H1 (cell line): ENCODE measurements at places on chromosomes 4 and X. TPM values are rescaled to one million over a fixed set of nuclear protein-coding genes. Genes with fewer than 3 reads are reported as not detected.

ANAPC4 gene
- 31.6 and 33.0 TPM in 2 replicates for total RNA-seq

GRCh38 chr4:90540536-90540935 lies 413.3 kb downstream of the CCSER1 start:
- DNase-seq: no peak

DNA sequence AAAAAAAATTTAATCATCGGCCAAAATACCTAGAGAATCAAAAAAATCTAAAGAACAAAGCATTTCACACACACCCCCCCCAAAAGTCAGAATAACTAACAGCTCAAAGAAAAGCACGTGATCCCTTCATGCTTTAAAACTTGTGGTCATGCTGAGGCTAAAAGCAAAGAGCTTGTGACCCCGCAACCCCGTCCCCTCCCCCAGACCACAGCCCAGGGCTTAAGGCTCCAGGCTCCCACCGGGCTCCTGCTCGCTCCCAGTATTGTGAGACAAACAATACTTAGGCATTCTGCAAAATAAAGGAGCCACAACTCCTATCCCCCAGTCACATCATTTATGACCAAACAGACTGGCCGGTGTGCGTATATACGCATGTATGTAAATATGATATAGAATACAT lies 62.1 kb upstream of the CCDC160 start:
- DNase-seq: peak; percentile 54

GRCh38 chr4:104492183-104492771 lies 2.4 kb downstream of the CXXC4 start:
- DNase-seq: no peak
